ENCODE measurements at places on chromosomes 5 and 9.

DNA sequence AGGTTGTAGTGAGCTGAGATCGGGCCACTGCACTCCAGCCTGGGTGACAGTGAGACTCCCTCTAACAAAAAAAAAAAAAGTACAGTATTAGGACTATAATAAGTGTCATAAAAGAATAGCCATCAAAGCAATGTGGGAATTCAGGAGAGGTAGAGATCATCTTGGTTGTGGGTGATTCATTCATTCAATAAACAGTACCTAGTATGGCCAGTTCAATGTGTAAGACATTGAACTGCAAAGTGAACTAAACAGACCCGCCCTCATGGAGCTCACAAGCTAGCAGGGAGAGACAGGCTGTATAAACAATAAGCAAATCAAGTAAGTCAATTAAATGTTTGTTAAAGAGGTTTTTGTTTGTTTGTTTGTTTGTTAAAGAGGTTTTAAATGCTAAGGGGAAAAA is 146.1 kb upstream of the RANBP3L start:
- DNase-seq, result no peak

- DNase-seq, result peak; percentile 23
These were observed 232.8 kb downstream of the TLE1 start for GRCh38 chr9:81456431-81457006.

GRCh38 chr5:4212071-4212739 is 616.6 kb downstream of the IRX1 start:
- DNase-seq, result no peak

DNA sequence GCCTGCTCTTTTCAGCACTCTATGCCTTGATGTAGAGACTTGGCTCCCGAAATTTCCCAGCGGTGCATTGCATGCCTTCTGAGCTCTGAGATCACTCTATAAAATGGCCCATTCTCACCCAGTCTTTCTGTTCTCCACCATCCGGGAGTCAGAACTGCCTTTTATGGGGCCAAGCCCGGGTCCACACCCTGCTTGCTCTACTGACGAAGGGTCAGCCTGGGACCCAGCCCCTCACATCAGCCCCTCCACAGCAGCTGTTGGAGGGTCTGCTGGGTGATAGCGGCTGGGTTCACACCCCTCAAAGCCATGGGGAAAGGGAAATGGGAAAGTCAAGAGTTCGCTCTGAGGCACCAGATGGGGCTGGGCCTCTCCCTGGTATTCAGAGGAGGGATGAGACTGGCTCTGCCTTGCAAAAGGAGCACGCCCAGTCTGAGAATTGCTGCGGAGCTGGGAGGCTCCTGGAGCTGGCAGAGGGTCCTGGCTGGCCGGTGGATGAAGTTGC is 66.0 kb upstream of the ORM1 start:
- no peak for DNase-seq

- DNase-seq, result no peak
These were observed 53.6 kb downstream of the CCNH start for GRCh38 chr5:87359106-87359505.

- no peak for DNase-seq
These were observed 89.6 kb upstream of the BASP1 start for GRCh38 chr5:17127743-17128231.

- DNase-seq, result no peak
These were observed 19.2 kb downstream of the RNF180 start for GRCh38 chr5:64184832-64185231.

- DNase-seq, result no peak
These were observed 202.1 kb downstream of the DEPDC1B start for GRCh38 chr5:60497706-60498500.

DNA sequence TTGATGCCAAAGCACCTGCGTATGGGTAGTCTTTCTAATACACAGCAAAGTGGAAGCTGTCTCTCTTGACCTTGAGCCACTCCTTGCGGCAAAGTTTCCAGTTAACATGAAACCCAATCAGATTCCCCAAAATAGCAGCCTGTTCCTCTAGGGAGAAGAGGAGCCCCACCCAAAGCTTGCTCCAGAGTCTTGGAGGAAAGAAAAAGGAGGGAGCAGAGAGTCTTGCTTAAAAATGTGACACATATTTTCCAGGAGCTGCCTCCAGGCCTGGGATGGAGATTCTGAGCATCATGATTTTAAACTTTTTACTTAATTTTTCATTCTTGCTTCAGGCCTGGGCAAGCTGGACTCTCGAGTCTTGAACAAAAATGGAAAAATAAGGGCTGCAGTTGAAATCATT is 223.5 kb upstream of the TNC start:
- no peak for DNase-seq

DNA sequence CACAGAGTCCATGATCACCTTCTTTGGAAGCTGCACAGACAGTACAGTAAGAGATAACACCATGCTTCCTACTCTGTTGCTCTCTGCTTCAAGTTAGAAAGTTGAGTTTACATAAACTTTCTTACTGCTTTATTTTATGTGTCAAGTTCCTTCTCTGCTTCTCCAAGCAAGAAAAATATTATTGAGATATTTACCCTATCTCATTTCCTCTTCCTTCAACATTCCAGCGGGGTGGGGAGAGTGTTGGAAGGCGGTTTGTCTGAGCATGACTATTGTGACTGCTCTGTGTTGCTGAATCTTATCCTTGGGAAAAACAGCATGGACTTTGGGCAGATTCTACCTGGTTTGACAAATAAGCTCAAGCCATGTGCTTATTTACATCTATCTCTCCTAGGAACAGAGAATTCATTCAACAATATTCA is 66.9 kb upstream of the EPB41L4A start:
- DNase-seq, result no peak

GRCh38 chr9:135788576-135789300 is 86.8 kb downstream of the KCNT1 start:
- DNase-seq, result no peak

- DNase-seq, result no peak
These were observed 30.6 kb downstream of the OTULIN start for GRCh38 chr5:14695152-14695551.

GRCh38 chr9:111886983-111887718 is 9.5 kb upstream of the UGCG start:
- no peak for DNase-seq

DNA sequence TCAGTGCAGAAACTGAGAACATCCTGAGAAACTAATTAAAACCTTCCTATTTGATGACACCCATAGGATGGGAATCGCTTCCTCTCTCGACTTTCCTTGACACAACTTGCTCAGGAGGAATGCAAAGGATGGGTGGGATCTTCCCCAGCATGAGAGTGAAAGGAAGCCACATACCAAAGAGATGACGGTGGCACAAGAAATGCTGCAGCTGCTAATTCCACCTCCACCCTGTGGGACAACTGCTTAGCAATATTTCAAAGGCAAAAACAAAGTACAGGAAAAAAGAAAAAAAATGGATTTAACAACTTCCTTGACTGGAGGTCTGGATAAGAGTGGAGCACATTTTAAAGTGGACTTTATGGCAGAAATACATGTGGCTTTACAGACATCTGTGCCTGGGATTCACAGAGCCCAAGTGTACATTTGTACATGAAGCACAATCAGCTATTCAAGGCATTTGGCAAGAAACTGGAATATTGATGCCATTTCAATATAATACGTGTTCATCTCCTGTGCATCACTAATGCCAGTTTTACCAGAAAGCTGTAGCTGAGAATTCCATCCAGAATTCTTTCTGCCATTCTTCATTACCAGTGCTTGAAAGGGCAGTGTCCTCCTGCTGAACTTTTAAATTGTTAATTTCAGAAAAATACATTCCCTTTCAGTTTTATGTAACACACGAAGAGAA is 359.2 kb upstream of the ACTBL2 start:
- DNase-seq, result no peak

DNA sequence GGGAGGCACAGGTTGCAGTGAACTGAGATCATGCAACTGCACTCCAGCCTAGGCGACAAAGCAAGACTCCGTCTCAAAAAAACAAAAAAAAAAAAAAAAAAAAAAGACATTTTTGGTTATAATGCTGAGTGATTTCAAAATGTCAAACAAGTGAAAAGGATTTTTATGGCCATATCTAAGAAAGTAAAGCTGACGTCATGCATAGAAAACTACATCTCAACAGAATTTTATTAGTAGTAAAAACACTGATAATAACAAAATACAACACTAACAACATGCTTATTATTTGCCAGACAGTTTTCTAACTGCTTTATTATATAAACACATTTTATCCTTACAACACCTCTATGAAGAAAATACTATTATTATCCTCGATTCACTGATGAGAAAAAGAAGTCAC is 833.0 kb upstream of the WWC1 start:
- DNase-seq, result no peak
